ENCODE measurements at places on chromosomes 5 and 9.

GRCh38 chr5:64292611-64293215, 127.1 kb downstream of the RNF180 start:
- DNase-seq, result no peak

DNA sequence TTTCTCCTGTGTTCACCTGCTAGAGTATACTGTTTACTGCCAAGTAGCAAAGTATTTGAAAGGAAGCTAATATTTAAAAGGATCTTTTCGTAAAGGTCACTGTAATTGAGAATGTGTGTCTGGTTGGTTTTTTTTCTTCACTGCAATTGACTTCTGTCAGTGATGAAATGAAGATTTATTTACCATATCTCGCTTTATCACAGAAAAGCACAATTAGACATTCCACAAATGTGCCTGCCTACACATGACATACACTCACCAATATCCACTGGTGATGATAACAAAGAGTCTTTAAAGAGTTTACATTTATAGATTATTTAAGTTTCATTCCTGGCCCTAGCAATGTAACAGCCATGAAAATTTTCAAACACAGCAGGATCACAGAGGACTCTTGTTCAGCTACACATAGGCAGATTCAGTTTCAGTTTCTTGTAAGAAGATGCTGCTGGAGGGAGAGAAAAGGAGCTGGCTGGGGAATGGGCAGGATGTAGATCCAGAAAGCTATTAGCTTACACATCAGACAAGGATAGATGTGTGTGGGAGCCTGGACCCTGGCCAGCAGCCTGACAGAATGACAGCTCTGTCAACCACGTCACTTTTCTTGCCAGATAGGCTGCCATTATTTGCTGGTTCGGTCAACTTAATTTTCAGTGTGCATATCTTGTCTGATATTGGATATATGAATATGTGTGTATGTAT, 104.0 kb downstream of the GDNF start:
- DNase-seq, result no peak

DNA sequence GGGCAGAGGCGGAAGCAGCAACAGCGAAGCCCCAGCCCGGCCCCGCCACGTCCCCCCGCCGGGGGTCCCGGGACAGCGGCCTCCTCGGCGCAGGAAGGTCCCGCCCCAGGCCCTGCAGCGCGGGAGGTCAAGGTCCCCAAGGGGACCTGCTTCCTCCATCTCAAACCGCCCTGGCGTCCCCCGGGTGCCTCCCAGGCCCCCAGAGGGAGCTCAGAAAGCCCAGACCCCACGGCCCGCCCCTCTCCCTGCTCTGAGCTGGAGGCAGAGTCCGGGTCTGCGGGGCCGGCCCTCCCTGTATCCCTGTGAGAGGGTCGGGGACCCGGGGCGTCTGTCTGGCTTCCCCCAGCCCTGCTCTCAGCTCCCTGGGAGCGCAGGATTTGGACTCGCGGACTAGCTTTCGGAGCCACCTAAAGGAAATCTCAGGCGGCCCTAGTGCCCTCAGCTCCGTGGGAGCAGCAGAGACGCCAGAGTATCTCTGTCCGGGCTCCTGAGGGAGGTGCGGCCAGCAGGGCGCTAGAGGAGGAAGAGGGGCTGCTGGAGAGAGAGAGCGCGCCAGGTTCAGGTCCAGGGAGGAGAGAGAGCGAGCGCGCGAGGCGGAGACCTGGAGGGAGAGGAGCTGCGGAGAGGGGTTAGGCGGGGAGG, 30.7 kb downstream of the EXOC3 start:
- DNase-seq, result peak; percentile 52

GRCh38 chr5:119063579-119064379, 7.1 kb upstream of the DMXL1 start:
- DNase-seq, result peak; percentile 89

- no peak for DNase-seq
Observed at GRCh38 chr5:121793791-121794190, 57.9 kb upstream of the FTMT start.

All from hematopoietic multipotent progenitor cell treated with erythropoietin and hydrocortisone succinate and interleukin-3 and kit ligand, for 6 days (in vitro differentiated cells).